ENCODE measurements at places on chromosomes 3 and 15.

GRCh38 chr3:177150218-177150916, 46.9 kb downstream of the TBL1XR1 start:
- DNase-seq = no peak

DNA sequence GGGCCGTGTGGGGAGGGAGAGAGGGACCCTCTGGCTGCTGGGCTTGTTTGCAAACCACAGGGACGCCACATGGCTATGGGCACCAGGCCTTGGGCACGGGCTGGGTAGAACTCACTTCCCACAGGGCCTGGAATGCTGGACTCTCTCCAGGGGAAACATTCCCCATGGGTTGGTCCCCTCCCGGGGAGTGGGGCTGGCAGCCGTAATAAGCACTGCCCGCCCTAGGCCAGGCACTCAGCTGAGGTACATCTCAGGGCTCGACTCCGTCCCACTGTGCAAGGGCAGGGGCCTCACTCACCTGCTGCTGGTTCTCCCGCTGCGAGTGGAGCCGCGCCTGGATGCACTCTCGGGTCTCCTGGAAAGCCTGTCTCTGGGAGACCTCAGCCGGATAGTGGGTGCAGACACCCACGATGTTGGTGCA, 96.7 kb downstream of the ADCY5 start:
- no peak for DNase-seq

DNA sequence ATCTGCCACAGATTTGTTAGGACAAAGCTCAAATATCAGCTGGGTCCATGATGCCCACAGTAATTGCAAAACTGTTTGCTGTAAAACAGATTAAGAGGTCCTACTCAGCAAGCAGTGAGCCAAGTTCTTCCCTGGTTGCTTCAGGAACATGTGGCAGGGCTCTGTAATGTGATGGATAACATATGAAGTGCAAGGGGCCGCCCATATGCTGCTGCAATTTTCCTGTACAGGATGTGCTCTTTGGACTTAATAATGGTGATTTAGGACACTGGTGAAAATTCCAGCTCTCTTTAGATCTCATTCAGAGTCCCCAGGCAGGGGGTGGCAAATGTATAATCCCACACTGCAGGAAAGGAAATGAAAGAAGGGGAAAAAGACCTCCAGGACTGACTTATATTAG, 289.4 kb downstream of the LSAMP start:
- DNase-seq = no peak

GRCh38 chr3:190281308-190282051, 40.8 kb downstream of the CLDN1 start:
- DNase-seq = no peak

- DNase-seq = no peak
Measured at GRCh38 chr15:92452143-92452542, 58.5 kb downstream of the ST8SIA2 start.

- no peak for DNase-seq
Measured at GRCh38 chr3:152497457-152497856, 228.7 kb downstream of the MBNL1 start.

DNA sequence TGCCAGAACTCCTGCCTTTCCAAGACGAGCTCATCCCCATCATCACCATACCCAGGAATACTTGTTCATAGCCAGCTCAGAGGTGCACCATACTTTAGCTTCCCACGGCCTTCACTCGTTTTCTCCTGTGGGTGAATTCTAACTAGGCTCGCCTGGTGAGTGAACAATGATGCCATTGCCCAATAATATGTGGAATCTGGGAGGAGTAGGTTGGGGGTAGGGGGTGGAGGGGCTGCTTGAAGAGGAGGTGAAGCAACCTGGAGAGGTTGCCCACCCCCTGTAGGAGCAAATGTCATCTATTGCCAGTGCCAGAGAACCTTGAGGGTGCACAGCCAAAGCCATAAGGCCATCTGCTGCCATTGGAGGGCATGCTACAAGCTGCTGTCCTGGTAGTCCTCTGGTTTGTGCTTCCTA, 592 bp upstream of the ZNF445 start:
- DNase-seq = no peak

DNA sequence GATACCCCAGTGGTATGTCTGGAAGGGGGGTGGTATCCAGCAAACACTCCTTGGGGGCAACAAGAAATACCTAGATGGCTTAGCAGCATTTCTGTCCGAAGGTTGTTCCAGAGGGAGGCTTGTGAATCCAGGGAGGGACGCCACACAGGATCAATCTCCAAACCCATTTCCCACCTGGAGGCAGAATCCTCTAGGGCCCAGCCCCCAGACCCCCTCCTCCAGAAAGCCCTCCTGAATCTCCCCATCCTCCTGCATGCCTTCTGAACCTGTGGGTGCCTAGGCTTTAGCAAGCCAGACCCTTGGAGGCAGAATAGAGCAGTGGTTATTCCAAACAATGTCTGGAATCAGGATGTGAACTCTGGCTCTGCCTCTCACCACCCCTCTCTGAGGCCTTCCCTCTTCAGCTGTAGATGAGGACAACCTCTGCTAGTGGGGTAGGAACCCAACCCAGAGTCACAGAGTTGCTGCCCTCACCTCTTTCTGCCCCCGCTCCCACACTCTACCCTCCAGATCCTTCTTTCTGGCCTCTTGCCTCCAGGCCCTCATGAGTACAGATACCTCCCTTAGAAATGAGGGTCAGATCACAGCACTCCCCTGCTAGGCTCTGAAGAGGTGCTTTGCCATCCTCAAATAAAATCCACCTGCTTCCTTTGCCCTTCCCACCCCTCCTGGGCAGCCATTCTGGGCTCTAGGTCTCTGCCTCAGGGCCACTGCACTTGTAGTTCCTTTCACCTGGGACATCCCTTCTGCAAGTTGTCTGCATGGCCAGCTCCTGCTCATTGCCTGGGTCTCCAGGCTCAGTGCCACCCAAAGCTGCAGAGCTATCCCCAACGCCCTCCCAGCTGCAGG, 8.1 kb downstream of the CISH start:
- no peak for DNase-seq

DNA sequence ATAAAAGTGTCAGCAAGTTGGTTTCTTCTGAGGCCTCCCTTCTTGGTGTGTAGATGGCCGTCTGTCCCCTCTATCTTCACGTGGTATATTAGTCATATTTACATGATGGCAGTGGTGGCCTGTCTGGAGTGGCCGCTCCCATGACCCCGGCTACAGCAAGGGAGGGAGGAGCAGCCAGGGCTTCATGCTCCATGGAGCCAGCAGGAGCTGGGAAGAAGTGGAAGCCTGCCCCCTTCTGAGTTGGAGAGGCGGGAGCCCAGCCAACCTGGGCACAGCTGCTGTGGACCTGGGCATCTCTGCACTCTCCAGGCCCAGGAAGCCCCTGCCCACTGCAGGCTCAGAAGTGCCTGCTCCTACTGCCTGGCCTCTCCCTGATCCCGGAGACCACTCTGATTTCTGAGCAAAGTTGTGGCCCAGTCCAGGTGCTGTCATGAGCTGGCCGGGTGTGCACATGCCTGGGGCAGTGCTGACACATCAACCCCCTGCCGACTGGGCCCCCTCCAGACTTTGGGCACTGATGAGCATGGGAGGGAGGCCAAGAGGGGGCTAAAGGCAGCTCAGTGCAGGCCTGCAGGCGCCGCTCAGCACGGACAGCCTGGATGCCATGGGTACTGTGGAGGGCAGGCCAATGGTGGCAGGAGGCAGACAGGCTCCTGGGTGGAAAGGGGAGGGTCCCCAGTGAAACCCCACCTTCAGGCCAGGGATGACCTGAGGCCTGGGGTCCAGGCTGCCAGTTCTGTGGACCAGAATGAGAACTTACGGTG, 84.8 kb downstream of the SERPINI1 start:
- DNase-seq = no peak

- no peak for DNase-seq
Measured at GRCh38 chr3:58581328-58582091, 4.3 kb upstream of the FAM107A start.

DNA sequence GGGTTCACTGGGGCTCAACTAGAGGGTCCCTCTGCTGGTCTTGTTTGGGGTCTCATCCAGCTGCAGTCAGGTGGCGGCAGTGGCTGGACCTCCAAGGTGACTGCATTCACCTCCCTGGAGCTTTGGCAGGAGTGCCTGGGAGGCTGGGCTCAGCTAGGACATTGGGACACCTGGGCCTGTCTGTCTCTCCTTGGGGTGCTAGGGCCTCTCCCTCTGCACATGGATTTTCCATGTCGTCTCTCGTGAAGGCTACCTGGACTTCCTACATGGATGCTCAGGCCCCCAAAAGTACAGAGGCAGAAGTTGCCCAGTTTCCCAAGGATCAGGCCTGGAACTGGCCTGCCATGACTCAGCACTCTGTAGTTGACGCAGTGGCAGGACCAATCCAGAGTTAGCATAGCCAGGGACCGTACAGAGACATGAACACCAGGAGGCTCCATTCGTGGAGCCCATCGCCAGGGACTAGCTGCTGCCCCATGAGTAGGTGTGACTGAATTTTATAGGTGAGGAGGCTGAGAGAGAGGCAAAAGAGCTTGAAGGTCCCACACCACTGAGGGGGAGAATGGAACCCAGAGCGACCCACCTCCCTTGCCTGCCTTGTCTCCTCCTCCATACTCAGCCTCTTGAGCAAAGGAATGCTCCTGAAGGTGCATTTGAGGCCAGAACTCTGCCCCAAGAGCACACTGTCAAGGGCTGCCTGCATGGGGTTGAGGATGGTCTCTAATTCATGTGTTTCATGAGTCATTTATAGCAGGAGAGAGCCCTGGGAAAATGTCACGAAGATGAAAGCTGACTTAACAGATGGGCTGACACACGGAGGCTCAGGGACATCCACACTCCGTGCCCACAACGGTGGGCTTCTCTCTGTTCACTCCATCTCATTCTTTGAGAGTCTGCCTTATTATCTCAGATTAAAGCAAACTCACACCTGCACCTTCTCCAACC, 13.0 kb upstream of the ALDH1A3 start:
- no peak for DNase-seq

GRCh38 chr3:139281522-139282196, 62.2 kb upstream of the MRPS22 start:
- DNase-seq = no peak

GRCh38 chr15:59998305-59998949, 5.7 kb upstream of the FOXB1 start:
- DNase-seq = no peak

DNA sequence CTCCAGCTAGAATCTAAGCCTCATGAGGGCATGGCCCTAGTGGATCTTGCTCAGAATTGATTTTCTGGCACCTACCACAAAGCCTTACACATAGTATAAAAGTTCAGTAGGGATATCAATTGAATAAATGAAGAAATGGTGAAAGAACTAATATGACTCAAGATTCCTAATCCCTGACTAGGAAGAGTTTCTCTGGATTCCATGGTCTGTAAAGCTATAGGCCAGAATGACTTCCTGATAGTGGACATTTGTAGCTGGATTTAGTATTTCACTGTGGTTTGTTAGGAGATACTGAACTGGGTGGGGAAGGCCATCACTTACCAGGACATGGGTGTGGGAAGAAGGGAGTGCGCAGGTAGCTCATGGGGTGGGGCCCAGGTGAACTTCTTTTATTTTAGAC, 168.9 kb downstream of the RAP2B start:
- no peak for DNase-seq

- no peak for DNase-seq
Measured at GRCh38 chr3:149673393-149673792, 15.6 kb upstream of the WWTR1 start.

GRCh38 chr3:55860049-55860721, 373.1 kb upstream of the WNT5A start:
- no peak for DNase-seq

- no peak for DNase-seq
Measured at GRCh38 chr3:122942239-122942638, 85.3 kb downstream of the SEMA5B start.
